ENCODE measurements at places on chromosomes 1 and 21.

- DNase-seq: peak; percentile 81
Measured at GRCh38 chr1:201946224-201946908, at the start of gene LMOD1. TSS of gene LMOD1 (minus strand) at chr1:201946548. CDS start at chr1:201946340, 208 bp downstream.

GRCh38 chr1:235783148-235783776 is 83.4 kb downstream of the LYST start:
- DNase-seq: peak; percentile 4

GRCh38 chr1:175218786-175219434 is 26.3 kb upstream of the KIAA0040 start:
- DNase-seq: no peak

- no peak for DNase-seq
Measured at GRCh38 chr1:5743435-5744095, 248.7 kb downstream of the NPHP4 start.

GRCh38 chr1:151968058-151968457 is 25.6 kb downstream of the S100A10 start:
- no peak for DNase-seq

- no peak for DNase-seq
Measured at GRCh38 chr1:220982686-220983085, 103.4 kb downstream of the HLX start.

All from retina (tissue), 1 donor.